ENCODE measurements at places on chromosomes 7 and 10.

DNA sequence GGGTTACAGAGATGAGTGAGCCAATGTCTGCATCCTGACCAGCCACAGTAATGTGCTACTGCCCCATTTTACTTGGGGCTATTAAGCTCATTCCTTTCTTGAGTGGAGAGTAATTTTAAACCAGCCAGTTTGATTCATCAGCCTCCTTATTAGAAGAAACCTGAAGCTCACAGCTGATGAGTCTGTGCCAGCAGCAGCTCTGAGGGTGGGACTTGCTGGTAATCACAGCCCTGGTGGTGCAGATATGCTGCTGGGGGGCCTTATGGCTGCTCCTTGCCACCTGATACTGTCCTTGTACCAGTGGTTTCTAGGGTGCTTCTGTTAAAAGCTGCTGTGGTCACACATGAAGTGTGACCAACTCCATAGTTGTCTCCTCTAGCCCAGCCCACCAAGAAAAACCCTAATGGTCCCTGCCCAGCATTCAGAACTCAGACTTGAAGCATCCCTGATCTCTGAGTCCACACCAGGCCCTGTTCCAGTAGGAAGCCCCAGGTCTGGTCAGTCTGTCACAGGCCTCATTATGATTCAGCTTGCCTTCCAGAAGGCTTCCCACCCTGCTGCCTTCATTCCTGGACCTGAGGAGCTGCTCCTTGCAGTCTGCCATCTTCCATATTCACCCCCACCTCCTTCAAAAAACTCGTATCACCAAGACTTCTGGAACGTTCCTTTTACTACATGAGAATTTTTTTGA, 28.9 kb upstream of the RBM20 start:
- DNase-seq, result no peak

- DNase-seq, result no peak
Observed at GRCh38 chr7:117395743-117396142, 31.6 kb downstream of the ASZ1 start.

DNA sequence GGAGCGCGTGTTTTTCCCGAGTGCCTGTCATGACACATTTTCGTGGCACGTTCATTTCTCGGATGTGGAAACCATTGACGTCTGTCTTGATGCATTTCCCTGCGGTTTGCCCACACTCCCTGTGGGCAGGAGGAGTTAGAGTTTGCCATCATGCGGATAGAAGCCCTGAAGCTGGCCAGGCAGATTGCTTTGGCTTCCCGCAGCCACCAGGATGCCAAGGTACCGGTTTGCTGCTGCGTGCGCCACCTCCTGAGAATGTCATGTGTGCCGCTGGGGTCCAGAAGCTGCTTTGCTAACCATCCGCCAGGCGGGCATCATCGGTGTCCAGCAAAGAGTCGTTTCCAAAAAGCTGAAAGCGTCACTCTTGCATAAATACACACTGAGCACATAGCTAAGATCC, 40.9 kb upstream of the BTBD16 start:
- DNase-seq, result no peak

- DNase-seq, result no peak
Observed at GRCh38 chr10:113452146-113452845, 100.6 kb upstream of the HABP2 start.

- DNase-seq, result no peak
Observed at GRCh38 chr10:124336186-124336585, 82.5 kb downstream of the OAT start.

GRCh38 chr10:128579901-128580300, 453.7 kb upstream of the MKI67 start:
- DNase-seq, result no peak

- DNase-seq, result no peak
Observed at GRCh38 chr10:11663763-11664555, 52.5 kb upstream of the USP6NL start.
